ENCODE measurements at places on chromosomes 16 and 17.
A peak's percentile ranks its signal among the peaks of the same experiment; 100 is the strongest.

- no peak for DNase-seq
Observed at GRCh38 chr17:51132964-51133319, 12.3 kb upstream of the SPAG9 start.

DNA sequence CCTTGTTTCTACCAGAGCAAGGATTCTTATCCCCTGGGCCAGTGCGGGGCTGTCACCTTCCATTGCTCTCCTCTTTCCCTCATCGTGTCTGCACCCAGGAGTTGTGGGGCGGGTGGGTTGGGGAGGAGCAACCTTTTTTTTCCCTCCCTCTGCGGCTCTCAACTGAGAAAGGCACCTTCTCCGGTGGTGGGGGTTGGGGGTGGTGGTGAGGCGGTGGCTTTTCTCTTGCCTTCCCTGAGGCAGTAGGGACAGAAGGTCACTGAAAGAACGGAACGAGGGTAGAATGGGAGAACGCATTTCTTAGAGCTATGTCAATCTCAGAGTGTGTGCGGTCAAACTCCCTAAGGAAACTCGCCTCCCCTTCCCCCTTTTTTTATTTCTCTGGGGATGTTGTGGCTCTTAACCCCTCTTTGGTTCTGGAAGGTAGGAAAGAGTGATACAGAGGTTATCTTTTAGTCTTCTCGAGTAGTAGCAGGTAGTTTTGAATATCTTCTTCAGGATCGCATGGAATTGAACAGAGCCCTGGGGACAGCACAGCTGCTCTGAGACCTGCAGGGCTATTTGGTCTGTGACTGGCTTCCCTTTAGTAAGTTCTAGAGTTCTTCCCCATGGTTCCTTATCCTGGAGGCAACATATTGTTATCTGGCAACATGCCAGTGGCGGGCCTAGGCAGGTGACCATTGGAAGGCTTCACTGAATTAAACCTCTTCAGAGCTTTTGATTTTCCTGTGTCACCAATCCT is 994 bp downstream of the CLTC start:
- DNase-seq, result peak; percentile 9

GRCh38 chr17:11900655-11901054 is 96.6 kb downstream of the ZNF18 start:
- no peak for DNase-seq

- no peak for DNase-seq
Observed at GRCh38 chr16:87806261-87806640, 40.5 kb upstream of the KLHDC4 start.

GRCh38 chr17:19443148-19443547 is 32.1 kb downstream of the RNF112 start:
- no peak for DNase-seq

- no peak for DNase-seq
Observed at GRCh38 chr16:24138024-24138423, 118.1 kb upstream of the CACNG3 start.

- no peak for DNase-seq
Observed at GRCh38 chr17:30366536-30366935, 12.2 kb upstream of the CPD start.

GRCh38 chr17:68288804-68289203 is 2.1 kb downstream of the SLC16A6 start:
- DNase-seq, result no peak

- no peak for DNase-seq
Observed at GRCh38 chr17:35315971-35316370, 57.5 kb downstream of the SLFN11 start.

GRCh38 chr16:65754820-65755691 is 611.4 kb upstream of the CDH5 start:
- no peak for DNase-seq

- no peak for DNase-seq
Observed at GRCh38 chr17:913207-913606, 66.4 kb downstream of the NXN start.

- no peak for DNase-seq
Observed at GRCh38 chr16:59566446-59566845, 832.3 kb upstream of the GOT2 start.

GRCh38 chr16:88863426-88863825 is 3.0 kb downstream of the PABPN1L start:
- no peak for DNase-seq

DNA sequence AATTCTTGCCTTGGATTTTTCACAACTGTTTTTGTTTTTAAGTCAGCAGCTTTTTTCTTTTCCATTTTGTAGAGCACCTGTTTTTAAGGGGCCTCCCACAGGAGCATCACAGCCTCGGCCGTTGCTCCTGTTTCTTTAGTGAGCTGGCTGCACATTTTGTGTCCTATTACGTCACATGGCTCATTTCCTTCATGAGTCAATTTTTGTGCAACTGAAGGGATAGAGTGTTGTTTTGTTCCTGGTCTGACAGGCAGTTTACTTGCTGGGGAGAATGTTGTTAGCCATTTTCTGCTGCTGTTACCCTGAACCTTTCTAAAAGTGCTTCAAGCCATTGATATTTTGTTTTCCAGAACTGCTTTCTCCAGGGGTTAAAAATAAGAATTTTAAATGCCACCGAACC is 45.0 kb upstream of the CRISPLD2 start:
- DNase-seq, result no peak

GRCh38 chr16:800834-801511 is 439 bp upstream of the GNG13 start:
- no peak for DNase-seq

DNA sequence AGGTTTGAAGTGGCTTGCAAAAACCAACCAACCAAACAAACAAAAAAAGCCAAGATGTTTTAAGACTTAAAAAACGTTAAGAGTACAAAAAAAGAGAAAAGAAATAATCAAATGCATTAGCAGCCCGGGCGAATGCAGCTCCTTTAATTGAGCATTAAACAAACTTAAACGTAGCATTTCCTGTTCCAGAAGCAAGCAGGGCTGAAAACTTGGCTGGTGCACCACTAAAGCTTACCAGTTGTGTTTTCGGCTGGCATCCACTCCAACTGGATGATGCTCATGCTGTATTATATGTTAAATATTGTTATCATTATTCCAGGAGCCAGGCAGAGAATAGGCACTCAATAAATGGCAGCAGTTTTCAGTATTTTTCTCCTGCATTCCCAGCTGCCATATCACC is 45.1 kb downstream of the IRX6 start:
- no peak for DNase-seq

- no peak for DNase-seq
Observed at GRCh38 chr16:85170590-85171003, 58.3 kb upstream of the CIBAR2 start.

GRCh38 chr16:19291475-19291874 is 5.9 kb downstream of the CLEC19A start:
- DNase-seq, result no peak

DNA sequence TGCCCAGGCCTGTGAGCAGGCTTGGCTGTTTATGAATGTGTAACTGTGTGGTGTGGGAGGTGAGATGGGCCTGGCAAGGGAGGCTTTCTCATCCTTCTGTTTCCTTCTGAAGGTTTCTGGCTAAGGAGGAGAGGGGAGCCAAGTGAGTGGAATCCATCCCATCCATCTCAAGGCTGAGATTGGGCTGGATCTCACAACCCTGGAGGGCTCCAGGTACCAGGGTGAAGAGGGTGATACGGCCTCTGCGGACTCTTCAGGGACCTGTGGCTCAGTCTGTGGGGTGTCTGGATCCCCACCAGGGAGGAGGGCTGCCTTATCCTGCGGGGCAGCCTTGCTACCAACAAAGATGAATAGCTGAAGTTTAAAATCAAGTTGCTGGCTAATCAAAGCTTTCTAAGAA is 7.0 kb downstream of the ZNF629 start:
- DNase-seq, result no peak

GRCh38 chr17:17343896-17344506 is 40.8 kb downstream of the NT5M start:
- no peak for DNase-seq

DNA sequence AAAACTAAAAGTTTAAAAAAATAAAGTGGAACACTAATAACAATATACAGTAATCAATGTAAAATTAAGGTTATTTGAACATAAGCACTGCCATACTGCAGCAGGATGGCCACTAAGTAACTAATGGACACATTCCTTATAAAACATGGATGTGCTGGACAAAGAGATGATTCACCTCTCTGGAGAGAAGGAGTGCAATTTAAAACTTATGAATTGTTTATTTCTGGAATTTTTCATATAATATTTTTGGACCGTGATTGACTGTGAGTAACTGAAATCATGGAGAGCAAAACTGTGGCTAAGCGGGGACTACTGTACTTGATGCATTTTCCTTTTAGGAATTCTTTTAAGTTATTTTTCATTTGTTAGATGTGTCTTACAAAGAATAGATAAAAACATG is 21.8 kb downstream of the CBFB start:
- DNase-seq, result no peak

DNA sequence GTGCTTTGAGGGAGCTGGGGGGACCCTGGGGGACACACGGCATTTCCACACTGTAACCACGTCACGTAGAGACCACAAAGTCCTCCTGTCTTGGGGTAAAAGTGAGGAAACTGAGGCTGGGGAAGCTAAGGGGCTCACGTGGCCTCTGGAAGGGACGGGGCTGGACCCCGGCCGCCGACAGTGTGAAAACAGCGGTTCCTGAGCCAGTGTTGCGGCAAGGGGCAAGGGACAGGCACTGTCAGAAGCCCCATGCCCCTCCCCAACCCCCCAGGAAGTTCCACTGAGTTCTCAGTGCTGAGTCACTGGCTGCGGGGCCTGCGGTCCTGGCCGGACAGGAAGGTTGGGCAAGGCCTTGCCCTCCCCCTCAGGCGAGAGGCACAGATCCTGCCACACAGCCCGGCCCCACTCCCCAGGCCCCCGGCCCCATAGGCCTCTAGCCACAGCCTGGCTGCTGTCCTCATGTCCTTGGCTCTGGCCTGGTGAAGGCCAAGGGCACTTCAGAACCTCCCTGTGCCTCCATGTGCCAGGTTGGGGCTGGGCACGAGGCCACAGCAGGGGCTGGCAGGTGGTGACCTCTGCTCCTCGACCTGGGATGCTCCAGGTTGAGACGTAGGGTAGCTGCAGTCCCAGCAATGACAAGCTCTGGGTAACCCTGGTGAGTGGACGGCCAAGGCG is 5.0 kb upstream of the CCDC57 start:
- DNase-seq, result no peak

- DNase-seq, result no peak
Observed at GRCh38 chr16:79703066-79703465, 102.5 kb upstream of the MAF start.

DNA sequence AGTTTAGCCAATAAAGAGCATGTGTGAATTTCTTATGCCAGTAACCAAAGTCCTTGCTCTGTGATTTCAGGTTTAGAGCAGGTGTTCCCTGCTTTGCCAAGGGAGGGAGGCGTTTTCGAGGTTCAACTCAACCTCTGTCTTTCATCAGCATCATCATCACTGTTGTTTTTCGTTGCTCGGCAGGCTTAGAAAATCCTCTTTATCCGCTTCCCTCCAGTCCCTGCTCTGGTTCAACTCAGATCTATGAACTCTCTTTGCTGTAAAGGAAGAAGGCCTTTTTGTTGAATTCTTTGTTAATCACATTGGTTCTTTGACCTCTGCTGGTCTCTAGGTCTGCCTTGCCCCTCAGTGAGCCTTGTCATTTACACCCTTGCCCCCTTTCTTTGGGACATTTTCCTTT is 243.9 kb upstream of the RBFOX1 start:
- no peak for DNase-seq

- no peak for DNase-seq
Observed at GRCh38 chr16:23014592-23014991, 134.7 kb downstream of the USP31 start.

DNA sequence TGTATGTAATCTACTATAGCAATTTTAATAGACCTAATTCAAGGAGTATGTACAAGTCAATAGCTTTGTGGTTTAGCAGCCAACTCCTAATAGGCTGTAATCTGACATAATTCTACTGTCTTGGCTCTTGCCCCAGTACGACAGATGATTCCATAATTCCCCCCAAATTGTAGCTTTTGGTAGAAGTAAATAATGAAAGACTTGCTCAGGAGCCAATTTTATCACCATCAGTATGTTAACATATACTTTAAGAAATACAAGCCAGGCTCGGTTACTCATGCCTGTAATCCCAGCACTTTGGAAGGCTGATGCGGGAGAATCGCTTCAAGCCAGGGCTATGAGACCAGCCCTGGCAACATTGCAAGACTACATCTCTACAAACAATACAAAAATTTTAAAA is 53.9 kb downstream of the AP2B1 start:
- no peak for DNase-seq

GRCh38 chr16:15037003-15037402 is 18.9 kb downstream of the NTAN1 start:
- no peak for DNase-seq

GRCh38 chr16:67833030-67833414 is 9.1 kb upstream of the THAP11 start:
- DNase-seq, result no peak

DNA sequence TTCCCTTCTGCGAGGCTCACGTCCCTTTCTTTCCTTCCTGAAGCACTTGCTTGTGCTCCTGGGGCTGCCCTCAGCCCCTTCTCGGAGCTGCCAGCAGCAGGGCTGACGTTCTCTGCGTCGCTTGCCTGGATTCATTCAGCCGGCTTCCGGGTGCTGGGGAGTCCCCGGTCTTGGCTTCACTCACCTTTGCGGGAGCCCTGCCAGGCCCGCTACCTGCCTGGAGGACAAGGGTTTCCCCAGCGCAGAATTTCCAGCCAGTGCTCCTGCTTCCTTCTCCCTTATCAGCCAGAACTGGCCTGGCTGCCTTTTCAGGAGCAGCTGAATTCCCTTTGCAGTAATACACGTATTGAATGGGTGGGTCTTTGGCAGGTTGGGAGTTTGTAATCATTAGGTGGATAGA is 22.1 kb upstream of the IL17C start:
- DNase-seq, result no peak

DNA sequence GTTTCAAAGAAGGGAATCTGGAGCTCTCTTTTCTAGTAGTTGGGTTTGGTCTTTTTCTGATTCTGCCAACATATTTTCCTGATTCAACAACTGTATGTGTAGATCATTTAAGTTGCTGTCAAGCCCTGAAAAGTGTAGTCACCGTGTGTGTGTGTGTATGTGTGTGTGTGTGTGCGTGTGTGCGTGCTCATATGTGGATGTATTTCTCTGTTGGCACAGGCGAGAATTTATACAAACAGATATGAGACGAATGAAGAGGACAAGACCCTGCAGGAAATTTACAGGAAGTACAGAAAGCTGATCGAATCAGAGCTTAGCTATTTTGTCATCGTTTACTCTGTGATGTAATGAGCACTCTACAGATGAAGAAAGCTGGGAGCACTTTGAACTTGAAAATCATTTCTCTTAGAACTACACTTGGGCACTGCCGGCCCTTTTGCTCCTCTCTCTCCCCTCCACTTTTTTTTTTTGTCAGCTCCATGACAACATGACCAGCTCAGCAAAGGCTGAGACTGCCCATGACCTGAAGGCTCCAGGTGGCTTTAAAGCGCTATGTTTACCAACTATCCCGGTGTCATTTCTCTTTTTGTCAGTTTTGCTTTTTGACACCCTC is 11.2 kb downstream of the FBXO39 start:
- no peak for DNase-seq

GRCh38 chr17:51653878-51654277 is 393.5 kb downstream of the UTP18 start:
- no peak for DNase-seq
